T-helper 9 cell (primary cell): ENCODE measurements at places on chromosomes 12 and 14.
A peak's percentile ranks its signal among the peaks of the same experiment; 100 is the strongest.

DNA sequence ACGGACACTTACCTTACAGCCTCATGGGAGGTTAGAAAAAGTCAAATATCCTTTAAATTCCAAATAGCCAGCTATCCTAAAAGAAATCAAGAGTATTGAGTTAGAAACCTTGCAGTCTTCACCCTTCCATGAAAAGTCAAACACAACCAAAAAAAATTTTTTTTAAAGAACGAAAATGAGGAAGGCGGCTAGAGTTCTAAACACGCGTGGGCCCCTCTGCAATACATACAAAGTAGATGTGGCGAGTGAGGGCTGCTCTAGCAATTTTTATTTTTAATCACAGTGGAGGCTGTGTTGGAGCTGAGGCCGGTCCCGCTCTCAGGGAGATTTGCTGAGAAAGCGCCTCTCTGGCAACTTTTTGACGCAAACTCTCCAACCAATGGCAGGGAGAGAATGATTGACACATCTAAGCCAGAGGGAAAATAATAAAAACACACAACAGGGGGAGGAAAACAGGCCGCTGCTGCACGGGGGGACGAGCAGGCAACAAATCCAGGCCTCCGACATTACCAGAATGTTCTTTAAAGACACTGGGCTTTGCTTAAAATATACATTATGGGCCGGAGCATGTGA, at the start of gene OTX2:
Gene OTX2 (minus strand): TSS at position 333 of the 573 bp plus-strand sequence. CDS start 5,023 bp downstream, outside the sequence.
- no peak for DNase-seq

- DNase-seq, result no peak
These were observed 17.8 kb upstream of the CD9 start for GRCh38 chr12:6182279-6182898.

DNA sequence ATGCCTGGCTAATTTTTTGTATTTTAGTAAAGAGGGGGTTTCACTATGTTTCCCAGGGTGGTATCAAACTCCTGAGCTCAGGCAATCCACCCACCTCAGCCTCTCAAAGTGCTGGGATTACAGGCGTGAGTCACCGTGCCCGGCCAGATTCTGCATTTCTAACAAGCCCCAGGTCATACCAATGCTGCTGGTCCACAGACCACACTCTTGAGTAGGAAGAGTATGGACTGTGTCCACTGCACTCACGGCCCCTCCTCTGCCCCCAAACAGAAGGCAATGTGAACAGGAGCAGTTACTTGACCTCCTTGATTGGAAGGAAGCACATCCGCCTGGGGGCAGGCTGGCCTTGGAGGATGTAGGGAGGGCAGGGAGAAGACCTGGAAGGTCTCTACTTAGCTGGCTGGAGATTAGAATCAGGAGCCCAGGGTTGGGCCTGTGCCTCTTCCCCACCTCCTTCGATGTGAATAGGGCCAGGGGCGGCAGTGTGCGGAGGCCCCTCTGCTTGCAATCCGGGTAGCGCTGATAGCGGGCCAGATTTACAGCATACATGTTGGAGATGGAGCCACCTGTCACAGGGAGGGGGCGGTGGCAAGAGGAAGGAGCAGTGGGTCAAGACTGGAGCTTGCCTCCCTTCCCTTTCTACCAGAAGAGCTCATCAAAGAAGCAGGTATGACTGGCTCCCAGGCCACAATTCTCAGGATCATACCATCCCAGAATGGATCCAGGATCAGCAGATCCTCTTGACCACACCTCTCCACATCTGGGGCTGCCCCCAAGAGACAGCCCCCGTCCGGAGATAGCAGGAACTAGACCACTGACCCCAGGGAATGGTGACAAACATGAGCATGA, 9.4 kb upstream of the ZNF740 start:
- no peak for DNase-seq

GRCh38 chr14:75190023-75190422, 13.6 kb upstream of the TMED10 start:
- no peak for DNase-seq

DNA sequence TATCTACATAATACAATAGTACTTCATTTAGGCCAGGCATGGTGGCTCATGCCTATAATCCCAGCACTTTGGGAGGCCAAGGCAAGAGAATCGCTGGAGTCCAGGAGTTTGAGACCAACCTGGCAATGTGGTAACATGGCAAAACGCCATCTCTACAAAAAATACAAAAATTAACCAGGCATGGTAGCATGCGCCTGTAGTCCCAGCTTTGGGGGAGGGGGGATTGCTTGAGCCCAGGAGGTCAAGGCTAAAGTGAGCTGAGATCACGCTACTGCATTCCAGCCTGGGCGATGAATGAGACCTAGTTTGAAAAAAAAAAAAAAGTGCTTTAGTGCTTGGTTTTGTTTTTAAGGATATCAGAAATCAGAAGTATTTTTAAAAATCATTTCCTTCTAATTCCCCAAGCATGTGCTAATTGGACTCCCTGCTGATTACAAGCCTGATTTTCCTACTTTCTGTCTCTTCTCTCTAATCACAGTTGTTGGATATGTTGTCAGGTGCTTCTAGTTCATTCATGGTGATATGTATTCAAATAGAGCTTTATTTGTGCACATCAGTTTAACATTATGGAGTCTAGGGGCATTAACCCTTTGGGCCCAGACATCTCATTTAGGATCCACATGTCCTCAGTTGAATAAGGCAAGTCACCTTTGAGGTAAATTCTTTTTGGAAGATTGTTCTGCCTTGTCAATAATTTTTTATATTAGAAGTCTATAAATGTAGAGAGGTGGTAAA, 7.0 kb upstream of the KRAS start:
- no peak for DNase-seq

DNA sequence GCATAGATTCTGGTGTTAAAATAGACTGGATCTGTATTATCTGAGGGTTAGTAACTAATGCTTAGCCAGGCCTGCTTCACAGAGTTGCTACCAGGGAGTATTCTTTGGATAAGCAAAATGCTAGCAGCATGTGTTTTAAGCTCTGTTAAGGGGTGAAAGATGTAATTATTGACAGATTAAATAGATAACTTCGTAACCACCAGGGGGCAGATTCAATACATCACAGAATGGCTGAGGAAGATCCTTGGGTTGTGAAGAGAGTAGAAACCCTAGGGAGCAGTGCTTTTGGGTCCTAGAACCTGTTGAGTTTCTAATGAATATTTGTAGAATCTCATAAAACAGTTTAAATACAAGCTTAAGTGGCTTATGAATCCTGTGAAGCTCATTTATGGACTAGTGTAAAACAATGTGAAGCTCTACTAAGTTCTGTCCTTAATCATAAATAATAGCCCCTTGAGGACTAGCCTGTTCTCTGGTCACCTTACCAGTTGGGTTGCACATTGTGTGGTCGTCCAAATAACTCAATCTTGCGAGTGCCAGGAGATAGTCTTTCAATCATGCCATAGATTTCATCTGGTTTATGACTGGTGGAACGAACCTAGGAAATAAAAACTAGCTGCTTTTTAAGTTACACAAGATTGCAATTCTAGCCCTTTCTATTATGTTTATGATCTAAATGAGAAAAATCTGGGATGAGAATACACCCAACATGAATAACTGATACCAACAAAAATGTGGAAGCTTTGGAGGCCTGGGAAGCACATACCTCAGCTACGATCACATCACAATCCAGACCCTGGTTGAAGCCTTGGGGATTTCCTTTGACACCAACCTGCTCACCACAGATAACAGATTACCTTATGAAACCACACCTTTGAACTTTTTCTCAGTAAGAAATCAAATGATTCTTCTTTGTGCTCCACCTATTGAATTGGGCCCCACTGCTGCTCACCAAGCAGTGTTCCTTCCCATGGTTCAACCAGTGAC, 12.3 kb downstream of the METTL3 start:
- DNase-seq, result no peak

DNA sequence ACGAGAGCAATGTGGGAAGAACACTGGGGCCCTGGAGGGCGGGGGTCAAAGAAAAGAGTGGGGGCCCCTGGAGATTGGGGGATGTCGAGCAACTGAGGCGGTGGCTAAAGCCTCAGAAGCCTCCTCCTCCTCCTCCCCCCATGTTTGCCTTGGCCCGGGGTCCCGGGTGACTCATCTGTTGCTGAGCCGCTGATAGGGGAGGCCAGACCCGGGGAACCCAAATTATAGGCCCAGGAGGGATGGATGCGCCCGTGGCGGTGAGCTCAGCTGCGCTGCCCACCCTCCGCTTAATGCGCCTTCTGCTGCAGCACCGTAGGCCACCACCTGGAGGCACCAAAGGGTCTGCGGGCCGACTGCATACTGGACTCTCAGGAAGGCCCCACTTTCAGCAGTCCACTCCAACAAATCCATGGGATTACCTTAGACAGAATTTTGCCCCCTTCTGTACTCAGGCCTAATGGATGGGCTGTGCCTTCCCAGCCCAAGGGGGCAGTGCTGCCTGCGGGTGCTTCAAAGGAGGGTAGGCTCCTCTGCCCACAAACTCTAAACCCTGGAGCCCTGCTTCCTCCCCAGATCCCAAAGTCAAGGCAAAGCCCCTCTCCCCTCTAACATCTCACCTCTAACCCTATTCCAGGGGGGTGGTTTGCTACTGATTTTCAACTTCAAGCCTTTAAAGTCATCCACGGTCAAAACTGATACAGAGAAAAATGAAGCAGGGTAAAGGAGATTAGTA, 2.6 kb upstream of the WNT10B start:
- DNase-seq, result peak; percentile 38

GRCh38 chr12:87779858-87780498, 249.2 kb downstream of the C12orf50 start:
- no peak for DNase-seq

- DNase-seq, result no peak
These were observed 19.7 kb downstream of the SLC35E3 start for GRCh38 chr12:68765696-68766095.

- no peak for DNase-seq
These were observed 1.0 kb upstream of the TAS2R13 start for GRCh38 chr12:10910380-10910779.

DNA sequence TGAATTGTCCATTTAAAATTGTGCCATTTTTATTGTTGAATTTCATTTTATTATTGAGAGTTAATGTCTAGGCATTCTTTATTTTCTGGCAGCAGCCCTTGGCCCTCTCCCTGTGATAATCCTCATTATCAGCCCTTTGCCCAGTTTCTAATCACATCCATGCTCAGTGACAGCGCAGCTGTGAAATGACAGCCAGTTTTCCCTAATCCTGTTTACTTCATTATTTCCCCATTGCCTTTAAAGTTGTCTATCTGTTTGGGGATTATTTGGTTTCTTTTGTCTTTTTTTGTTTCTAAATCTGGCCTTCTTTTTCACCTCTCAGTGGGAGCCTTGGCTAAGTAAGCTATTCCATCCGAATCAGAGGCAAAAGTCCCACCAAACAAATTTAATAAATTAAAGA, 476.9 kb downstream of the SLC6A15 start:
- no peak for DNase-seq

DNA sequence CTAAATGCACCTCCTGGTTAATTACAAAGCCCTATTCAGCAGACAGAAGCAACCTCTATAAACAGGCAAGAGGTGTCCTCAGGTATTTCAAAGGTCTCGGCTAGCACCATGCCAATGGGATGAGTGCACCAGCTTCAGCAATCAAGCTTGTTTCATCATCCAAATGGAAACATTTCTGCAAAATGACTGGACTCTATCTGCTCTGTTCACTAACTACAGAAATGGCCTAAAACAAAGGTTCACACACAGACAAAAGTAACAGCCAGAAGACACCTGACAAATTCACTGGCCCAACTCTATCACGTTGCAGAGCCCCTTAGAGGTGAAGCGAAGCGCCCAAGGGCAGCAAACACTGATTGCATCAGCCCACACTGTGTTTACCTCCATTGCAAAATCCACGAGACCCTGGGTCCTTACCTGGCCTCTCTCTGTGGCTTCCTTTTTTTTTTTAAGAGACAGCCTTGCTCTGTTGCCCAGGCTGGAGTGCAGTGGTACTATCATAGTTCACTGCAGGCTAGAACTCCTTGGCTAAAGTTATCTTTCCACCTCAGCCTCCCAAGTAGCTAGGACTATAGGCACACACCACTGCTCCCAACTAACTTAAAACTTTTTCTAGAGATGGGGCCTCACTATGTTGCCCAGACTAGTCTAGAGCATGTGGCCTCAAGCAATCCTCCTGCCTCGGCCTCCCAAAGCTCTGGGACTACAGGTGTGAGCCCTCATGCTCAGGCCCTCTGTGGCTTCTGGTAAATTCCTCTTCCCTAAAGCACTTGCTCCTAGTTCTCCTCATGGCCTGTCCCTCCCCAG, 8.5 kb upstream of the SYNE3 start:
- DNase-seq, result no peak

DNA sequence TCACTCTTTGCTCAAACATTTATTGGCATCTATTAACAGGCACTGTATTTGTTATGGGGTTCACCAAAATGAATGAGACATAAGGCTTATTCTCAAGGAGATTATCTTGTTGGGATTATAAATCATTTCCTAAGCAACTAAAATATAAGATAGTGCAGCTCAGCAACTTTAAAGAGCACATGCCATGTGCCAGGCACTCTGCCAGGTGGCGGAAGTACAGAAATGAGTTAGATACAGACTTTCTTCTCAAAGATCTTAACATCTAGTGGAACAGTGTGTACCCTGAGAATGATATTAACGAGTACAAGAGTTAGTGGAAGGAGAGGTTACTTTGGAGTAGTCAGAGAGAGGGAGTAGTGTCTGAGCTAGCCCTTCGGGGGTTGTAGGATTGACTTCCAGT, 28.4 kb upstream of the TOMM20L start:
- no peak for DNase-seq

GRCh38 chr12:90102957-90103652, 394.5 kb upstream of the ATP2B1 start:
- DNase-seq, result no peak
